ENCODE measurements at places on chromosomes 1 and 21.

GRCh38 chr21:32966120-32966519 is 59.6 kb upstream of the OLIG2 start:
- DNase-seq, result no peak

- no peak for DNase-seq
Observed at GRCh38 chr1:37998089-37998808, 7.1 kb downstream of the FHL3 start.

- DNase-seq, result no peak
Observed at GRCh38 chr1:78549891-78550290, 59.1 kb downstream of the PTGFR start.

- peak; percentile 21 for DNase-seq
Observed at GRCh38 chr1:18783705-18784481, 75.6 kb downstream of the TAS1R2 start.

GRCh38 chr1:70947835-70948234 is 99.8 kb downstream of the PTGER3 start:
- no peak for DNase-seq

DNA sequence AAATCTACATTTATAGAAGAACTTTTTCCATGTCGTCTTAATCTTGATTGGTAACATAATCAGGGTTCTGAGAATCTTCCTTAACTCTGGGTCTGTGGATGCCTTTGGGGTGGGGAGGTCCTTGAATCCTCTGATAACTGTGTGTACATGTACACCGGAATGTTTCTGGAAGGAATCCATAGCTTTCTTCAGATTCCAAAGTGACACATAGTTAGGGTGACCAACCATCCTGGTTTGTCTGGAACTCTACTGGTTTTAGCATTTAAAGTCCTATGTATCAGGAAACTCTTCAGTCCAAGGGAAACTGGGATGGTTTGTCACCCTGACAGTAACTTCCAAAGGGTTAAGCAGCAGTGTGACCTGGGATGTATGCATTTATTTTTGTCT is 16.8 kb downstream of the STRIP1 start:
- DNase-seq, result no peak

DNA sequence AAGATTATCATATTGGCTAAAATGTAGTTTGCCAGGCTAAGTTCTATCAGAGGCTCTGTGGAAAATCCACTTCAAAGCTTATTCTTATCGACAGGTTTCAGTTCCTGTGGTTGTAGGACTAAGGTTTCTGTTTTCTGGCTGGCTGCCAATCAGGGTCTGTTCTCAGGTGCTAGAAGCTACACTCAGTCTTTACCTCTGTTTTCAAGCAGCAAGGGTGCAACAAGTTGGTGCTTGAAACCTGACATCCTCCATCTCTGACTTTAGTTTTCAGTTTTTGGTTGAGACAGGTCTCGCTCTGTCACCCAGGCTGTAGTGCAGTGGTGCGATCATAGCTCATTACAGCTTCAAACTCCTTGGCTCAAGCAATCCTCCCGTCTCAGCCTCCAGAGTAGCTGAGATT is 15.3 kb upstream of the TMCO2 start:
- DNase-seq, result no peak

- no peak for DNase-seq
Observed at GRCh38 chr1:5989731-5990271, 2.4 kb downstream of the NPHP4 start.

DNA sequence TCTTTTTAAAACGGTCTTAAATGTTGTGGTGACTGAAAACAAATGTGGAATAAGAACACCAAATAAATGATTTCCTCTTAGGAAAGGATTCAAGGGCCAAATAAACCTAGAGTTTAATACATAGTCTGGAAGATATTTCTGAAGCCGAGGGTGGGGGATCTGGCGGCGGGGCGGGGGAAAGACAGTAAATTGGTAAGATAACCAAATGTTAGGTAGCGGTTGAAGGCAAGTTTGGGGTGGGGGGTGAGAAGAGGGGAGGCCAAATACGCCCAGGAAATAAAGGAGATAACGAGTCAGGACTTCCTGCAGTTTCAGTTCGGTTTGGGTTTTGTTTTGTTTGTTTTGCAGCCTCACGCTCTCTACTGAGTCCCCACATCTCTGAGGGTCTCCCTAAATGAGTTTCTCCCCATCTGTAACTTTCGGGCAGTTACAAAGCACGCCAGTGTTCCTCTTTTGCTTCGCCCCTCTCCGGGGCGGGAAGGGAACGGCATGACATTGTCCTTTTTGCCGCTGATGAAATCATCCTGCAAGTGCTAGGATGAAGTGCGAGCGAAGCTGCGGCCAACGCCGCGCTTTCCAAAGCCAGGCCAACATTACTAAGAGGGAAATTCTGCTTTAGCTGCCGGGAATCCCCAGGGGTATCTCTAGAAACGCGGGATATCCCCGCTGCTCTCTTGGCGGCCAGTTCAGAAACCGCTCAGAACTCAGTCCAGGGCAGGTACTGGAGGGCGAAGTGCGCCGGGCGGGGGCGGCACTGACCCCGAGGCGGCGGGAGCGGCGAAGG is 844 bp downstream of the NIBAN1 start:
- peak; percentile 53 for DNase-seq

DNA sequence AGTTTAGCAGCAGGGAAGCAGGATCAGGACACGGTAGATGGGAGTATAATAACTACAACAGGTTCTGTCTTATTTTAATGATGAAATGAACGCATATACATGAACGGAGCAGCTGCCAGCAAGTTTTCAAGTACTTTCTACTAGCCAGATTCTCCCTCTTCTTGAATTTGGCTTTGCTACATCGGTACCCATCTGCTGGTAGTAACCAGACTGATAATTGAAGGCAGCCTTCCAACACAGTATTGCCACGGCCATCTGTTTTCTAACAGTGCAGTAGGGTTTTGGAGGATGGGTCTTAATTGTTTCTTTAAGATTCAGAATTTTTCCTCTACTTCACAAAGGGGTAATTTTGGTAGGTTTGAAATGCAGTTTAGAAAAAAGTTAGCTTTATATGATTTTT is 33.4 kb downstream of the CENPF start:
- no peak for DNase-seq

- DNase-seq, result no peak
Observed at GRCh38 chr1:11977625-11978024, 2.6 kb upstream of the MFN2 start.

DNA sequence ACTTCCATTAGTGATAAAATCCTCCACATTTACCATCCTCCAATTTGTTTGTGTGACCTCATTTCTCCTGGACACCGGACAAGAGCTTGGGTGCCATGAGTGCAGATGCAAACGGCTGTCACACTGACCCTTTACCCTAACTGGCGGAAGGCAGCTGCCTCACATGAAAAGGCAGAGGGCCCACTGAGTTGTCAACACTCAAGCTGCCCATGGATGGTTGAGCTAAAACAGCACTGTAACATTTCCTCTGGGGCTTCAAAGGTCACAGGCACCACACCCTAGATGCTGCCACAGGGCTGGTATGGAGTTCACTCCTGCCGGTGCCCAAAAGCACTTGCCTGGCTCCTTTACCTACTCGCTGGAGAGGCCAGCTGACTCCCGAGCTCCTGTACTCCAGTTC is 653.4 kb downstream of the KCNT2 start:
- no peak for DNase-seq

GRCh38 chr1:177490036-177490639 is 319.4 kb downstream of the BRINP2 start:
- DNase-seq, result no peak

DNA sequence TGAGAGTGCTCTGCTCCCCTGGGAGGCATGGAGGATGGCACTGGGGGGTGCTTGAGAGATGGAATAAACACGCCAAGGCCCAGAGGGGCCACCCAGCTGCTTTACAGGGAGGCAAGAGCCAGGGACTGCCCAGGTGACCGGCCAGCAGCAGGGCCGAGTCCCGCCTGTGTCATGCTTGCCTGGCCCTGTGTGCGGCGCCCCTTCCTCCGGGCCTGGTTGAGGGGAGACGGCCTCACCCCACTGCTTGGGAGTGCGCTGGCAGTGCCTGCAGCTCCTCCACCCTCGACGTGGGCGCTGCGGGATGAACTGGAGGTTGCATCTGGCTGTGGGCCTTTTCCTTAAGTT is 33.1 kb upstream of the COL6A2 start:
- DNase-seq, result no peak

DNA sequence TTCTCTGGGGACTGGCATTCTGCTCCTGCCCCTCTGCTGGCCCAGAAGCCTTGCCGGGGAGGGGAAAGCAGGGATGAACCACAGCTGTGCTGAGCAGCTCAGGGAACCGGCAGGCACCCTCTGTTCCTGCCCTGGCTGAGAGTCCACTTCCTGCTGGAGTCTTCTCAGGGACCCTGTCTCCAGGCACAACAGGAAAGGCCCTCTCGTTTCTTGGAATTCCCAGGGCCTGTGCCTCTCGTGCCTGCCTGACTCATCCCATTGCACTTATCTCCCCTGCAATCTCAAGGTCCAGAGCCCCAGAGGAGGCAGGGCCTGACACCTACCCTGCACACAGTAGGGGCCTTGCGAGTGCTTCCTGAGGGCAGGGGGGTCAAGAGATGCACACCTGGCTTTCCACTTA is 1.1 kb upstream of the EDN2 start:
- DNase-seq, result peak; percentile 88

GRCh38 chr21:36344931-36345330 is 24.9 kb downstream of the MORC3 start:
- DNase-seq, result no peak

DNA sequence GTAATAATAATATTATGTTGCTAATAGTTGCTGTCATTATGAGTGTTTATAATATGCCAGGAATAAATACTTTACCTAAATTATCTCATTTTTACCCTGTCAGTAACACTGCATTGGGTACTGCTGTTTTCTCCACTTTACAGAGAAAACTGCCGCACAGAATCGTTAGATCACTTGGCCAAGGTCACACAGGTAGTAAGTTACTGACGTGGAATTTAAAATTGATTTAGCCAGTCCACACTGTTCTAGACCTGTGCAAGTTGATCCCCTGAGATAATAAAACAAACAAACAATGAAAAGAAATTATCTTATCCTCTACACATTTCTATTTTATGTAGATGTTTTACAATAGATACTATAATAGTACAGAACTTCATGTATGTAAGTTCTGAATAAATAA is 174.1 kb downstream of the ROR1 start:
- DNase-seq, result no peak

DNA sequence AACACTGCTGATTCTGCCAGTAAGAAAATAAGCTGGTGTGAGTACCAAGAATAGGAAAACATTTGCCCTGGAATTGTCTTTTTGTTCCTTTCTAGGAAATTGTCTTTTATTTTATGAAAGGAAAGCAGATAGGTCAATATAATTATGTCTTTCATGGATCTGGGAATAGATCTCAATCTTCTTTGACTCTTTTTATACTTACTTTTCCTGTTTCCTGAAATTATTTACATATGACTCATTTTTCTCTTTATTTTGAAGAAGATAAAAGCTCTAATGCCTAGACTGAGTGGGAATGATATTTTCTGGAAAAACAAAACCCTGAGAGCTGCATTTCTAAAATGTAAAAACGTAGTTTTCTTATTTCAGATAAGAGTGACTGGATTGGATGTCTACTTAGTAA is 100.1 kb downstream of the MAN1A2 start:
- no peak for DNase-seq

- peak; percentile 32 for DNase-seq
Observed at GRCh38 chr1:7953850-7954609, 7.5 kb upstream of the PARK7 start.

DNA sequence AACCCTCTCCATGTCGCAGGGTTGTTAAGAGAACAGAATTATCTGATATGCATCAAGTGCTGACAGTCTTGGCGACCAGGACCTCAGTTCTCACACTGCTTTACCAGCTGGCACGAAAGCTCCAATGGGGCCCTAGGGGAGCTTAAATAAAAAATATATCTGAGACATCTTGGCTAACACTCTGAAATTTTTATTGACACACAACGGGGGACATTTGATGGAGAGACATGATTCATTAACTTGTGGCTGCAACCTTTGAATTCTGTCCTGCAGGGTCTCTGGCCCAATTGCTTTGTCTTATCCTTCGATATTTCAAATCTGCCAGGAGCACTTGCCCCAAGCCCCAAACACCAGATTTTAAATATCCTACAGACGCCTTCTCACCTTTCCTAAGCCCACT is 567.0 kb downstream of the AJAP1 start:
- no peak for DNase-seq

DNA sequence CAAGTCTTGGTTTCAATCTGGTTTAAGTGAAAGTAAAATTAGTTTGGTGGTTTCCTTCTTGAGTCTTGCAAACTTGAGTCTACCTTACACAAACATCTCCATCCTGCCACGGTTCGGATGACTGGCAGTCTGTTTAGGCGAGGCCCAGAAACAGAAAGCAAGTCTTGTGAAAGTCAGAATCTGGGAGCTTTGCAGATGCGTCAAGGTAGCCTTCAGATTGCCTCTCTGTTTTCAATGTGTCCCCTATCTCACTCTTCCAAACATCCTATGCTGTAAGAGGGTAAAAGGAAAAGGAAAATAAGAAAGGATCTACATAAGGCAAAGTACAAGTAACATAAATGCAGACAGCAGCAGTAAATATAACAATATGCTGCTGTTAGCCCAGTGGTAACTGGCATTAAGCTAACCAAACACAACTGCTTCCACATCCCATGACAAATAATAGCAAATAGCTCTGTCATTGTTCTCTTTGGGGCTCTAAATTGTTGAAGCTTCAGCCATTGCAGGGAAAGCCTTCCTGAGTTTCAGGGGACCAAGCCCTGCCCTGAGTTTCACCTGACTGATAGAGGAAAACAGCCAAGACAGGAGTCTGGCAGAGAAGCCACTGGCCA is 26.2 kb upstream of the C1orf105 start:
- DNase-seq, result no peak

DNA sequence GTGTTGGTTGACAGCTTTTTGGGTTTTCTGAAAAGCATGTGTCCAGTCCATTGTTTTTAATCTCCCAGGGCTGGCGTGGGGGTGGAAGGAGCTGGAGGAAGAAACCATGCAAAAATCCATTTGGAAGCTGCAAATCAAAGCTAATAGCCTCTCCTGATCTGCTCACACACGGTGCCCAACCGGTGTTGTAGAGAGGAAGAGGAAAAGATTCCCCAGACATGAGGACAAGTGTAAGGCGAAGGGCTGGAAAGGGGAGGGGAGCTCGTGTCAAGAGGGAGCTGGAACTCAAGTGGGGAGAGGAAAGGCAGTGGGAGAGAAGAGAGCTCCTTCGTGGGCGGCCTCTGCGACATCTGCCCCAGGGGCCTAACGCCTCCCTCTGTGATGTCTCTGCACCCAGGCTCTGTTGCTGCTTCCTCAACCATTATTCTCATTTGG is 112.3 kb upstream of the IRF2BP2 start:
- no peak for DNase-seq
